ENCODE measurements at places on chromosomes 6 and 20. TPM values are rescaled to one million over a fixed set of nuclear protein-coding genes. Genes with fewer than 3 reads are reported as not detected.

The SLC44A4 gene
- not detected for total RNA-seq

The SLC22A7 gene
- not detected for total RNA-seq

The TRIM40 gene
- total RNA-seq: not detected

The LRRC73 gene
- 0.62 TPM for total RNA-seq

The BMP6 gene
- total RNA-seq: 3.7 TPM

The PAX1 gene
- total RNA-seq: not detected

The MEI4 gene
- not detected for total RNA-seq

The CCHCR1 gene
- total RNA-seq: 36.6 TPM

The PACRG gene
- 0.33 TPM for total RNA-seq

The GDAP1L1 gene
- not detected for total RNA-seq

The FAM83B gene
- 0.12 TPM for total RNA-seq

The CDH26 gene
- total RNA-seq: 0.12 TPM

The DEFB123 gene
- total RNA-seq: not detected

The F13A1 gene
- under 0.01 TPM for total RNA-seq

The TCF21 gene
- total RNA-seq: 1.9 TPM

The LSM2 gene
- 48.9 TPM for total RNA-seq

The RIPOR3 gene
- 15.6 TPM for total RNA-seq

The CASS4 gene
- total RNA-seq: 0.77 TPM

The NHSL1 gene
- total RNA-seq: 1.8 TPM

The HTR1E gene
- total RNA-seq: under 0.01 TPM

The BMP7 gene
- total RNA-seq: not detected

The FABP7 gene
- total RNA-seq: not detected

The PPT2 gene
- 14.6 TPM for total RNA-seq

The NKX2-4 gene
- not detected for total RNA-seq

The GTSF1L gene
- total RNA-seq: not detected
